ENCODE measurements at places on chromosomes 5 and 9. TPM values are rescaled to one million over a fixed set of nuclear protein-coding genes. Genes with fewer than 3 reads are reported as not detected.

DOCK8 gene
- total RNA-seq = 122 TPM

DNA sequence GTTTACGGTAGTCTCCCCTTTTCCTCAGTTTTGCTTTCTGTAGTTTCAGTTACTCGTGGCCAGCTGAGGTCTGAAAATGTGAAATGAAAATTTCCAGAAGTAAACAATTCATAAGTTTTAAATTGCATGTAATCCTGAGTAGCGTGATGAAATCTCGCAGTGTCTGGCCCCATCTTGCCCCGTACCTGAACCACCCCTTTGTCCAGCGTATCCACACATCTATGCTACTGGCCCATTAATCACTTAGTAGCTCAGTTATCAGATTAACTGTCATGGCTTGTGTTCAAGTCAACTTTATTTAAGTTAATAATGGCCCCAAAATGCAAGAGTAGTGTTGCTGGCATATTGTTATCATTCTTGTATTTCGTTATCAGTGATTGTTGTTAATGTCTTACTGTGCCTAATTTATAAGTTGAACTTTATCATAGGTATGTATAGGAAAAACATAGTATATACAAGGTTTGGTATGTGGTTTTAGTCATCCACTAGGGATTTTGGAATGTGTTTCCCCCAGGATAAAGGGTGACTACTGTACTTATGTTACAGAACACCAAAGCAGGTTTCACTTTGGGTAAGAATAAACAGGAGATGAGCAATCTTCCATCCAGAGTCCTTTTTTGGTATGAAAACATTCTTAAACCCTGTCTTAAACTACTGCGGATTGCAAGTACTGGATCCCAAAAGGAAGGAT, 118.4 kb upstream of the KCNN2 start:
- DNase-seq = no peak

DNA sequence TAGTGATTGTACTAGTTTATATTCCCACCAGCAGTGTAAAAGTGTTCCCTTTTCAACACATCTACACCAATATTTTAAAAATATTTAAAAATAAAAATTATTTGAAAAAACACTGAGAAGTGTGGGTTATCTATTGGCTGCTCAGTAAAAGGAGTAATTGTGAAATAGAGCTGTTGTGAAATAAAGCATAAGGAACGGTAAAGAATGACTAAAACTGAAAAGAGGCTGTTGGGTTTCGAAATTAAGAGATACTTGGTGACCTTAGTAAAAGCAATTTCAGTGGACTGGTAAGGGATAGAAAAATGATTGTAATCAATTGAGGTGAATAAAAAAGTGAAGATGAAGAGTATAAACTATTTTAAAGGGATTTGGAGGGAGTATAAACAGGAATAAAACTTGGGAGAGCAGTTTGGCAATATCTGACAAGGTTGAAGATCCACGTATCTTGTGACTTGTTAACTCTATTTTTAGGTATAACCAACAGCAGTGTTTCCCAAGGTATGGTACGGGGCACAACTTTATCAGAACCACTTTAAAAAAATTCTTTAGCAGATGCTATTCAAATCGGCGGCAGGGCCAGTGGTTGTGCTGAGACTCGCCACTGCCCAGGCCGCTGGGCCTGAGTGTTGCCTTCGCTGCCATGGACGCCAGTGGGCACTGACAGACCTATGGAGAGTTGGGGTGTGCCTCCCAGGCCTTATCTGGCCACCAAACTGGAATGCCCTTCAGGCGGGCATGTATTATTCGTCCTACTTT, 63.3 kb downstream of the TMEM38B start:
- no peak for DNase-seq

DNA sequence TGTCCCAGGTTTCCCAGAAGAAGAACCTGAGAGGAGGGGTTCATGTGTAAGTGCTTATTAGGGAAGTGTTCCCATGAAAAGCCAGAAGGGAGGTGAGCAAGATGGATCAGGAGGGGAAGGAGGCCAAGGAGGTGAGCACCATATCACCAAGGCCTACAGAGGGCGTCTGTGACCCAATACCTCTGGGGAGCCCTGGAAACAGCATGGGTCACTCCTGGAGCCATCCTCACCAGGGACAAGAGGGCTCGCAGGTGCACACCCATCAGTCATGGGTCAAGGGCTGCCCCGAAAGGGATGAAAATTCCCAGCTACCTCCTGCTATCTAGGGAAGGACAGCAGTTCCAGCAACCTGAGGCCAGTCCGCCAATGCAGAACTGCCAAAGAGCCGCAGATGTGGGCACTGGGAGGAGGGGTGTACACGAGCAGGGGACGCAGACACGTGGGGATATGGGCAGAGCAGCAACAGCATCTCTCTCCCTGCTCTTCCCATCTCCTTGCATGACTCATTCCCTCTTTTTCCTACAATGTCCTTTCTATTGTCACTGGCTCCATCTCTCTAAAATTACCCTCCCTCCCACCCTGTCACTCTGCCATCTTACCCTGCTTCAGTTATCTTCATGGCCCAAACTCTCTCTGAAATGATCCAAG, 167.6 kb upstream of the FSTL4 start:
- no peak for DNase-seq

GRCh38 chr5:69414885-69415583, at the start of gene MARVELD2:
MARVELD2 (plus strand) TSS chr5:69415116; CDS start chr5:69419386, 4,270 bp downstream.
- no peak for DNase-seq

GRCh38 chr5:114989512-114989911, 180.2 kb downstream of the TRIM36 start:
- no peak for DNase-seq

All from activated T-helper 1 cell treated with anti-CD3 and anti-CD28 coated beads, Interleukin-12 subunit alpha, Interleukin-12 subunit beta, Interleukin-2, Interleukin-4 antibody, amounts not matched to agents 30 ng/mL and 10 ng/mL and 1 ng/mL, durations not matched to agents 14 hours and 24 hours and 36 hours (primary cell).